ENCODE measurements at places on chromosomes 16 and 17.

- no peak for DNase-seq
These were observed 132.3 kb downstream of the TMEM132E start for GRCh38 chr17:34711646-34712045.

DNA sequence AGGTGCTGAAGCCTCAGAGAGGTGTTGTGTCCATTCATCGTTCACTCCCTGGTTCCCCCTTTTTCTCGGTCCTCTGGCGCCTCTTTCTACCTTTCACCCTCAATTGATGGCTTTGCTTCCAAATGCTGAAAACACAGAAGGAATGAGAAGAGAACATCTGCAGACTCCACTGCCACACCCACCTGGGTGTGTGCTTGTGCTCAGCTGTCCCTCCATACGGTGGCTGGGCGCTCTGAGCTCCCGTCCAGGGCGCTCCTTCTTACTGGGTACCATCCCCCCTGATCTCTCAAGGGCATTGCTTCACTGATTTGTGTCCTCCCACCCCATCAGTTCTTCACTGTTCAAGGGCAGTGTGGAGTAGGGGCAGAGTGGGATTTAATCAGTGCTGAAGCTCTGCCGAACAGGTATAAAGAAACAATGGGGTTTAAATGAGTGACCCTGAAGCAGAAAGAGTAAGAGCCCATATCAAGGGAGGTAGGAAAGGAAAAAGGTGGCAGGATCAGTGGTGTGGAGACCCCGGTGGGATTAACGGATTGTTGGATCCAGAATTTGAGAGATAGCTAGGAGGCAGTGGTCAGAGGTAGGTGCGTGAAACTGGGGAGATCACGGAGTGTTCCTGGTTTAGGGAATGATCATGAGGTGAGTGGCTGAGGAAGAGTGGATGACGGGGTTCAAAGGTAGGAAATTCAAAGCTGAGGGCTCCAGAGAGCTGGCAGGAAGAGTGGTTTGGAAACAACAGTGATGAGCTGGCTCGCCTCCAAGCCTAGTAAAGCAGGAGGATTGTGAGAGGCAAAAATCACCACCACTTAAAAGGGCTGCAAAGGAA is 40.8 kb downstream of the MRTFB start:
- no peak for DNase-seq

DNA sequence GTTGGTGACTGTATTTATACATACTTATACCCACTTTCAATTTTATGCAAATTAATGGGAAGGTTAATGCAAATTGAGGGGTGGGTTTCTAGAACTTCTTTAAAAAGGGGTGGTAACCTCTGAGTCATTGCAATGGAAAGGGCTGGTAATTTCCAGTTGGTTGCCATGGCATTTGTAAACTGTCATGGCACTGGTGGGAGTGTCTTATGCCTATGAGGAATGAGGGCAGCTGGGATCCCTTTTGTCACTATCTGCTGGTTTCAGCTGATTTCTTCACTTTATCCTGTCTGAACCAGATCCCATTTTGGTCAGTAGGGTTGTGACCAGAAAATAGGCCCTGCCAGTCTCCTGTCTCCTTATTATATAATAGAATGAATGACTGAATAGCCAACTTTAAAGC is 1006.7 kb upstream of the GOT2 start:
- no peak for DNase-seq

GRCh38 chr16:89534252-89534756 is 26.1 kb downstream of the SPG7 start:
- DNase-seq, result peak; percentile 19

Measured in esophagus squamous epithelium (tissue), 5 donors.